ENCODE measurements at places on chromosomes 1 and 21.

- no peak for DNase-seq
Observed at GRCh38 chr1:17671314-17671705, 83.8 kb upstream of the ACTL8 start.

DNA sequence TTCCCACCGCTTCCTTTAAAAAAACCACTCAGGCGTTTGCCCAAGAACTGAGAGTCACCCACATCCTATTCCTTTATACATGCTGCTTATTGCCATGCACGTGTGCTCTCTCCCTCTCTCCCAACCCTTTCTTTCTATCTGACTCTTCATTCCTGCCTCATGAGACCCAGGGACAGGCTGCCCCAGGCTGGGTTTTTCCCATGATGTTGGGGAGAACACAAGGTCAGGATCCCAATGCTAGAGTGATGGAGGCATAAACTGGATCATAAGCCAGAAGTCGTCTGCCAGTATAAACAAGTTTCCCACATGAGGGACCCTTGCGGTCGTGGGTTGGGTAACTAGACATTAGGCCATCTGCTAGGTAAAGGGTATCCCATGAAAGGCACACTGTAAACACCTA lies 64.9 kb downstream of the CD2 start:
- DNase-seq = no peak

DNA sequence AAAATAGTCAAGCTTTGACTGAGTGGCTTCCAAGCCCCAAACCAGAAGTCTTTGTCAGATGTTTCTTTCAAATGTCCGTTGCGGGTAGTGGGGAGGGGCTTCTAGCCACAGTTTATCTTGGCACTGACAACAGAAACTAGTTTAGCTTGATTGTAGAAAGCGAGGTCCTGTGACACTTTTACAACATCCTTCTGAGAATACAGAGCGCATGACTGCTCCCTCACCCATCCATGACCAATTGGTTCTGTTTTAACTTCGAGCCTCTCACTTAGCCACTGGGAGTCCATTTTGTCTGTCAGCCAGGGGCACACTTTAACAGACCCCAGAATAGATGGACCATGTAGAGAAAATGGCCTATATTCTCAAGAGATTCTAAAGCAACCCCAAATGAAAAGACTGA lies 199.2 kb upstream of the ST6GALNAC5 start:
- DNase-seq = no peak

DNA sequence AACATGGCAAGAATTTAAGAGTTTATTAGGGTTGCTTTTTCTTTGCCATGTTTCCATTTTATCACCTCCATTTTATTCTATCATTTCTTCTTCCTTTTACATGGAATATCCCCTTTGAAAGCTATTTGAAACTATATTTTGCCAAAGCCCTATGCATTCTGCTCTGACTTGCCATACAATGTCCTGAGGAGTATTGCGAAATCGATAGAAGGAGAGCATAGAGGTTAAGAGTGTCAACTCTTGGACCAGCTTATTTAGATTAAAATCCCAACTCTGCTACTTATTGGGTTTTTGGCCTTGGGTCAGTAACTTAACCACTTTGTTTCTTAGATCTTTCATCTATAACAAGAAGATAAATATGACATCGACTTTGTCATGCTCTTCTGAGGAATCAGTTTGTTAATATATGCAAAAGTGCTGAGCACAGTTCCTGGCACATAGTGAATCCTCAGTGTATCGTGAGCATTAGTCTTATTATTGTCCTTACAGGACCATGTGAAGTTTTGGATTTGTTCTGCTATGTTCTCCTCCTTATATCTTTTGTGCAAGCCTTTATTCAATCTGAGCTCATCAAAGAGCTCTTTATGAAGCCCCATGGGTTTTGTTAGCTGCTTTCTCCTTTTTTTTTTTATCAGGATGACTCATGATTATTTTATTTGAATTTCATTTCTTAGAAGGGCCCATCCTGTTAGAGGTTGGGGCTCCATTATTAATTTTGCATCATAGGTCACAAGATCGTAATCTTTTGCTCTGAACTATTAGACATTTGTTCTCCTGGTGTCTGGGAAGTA lies 17.6 kb downstream of the ACKR1 start:
- DNase-seq = no peak

- peak; percentile 96 for DNase-seq
Observed at GRCh38 chr1:241591317-241591716, 48.9 kb downstream of the CHML start.

- DNase-seq = no peak
Observed at GRCh38 chr1:77025599-77025998, 158.3 kb downstream of the ST6GALNAC5 start.

- no peak for DNase-seq
Observed at GRCh38 chr1:62362926-62363325, 43.7 kb upstream of the KANK4 start.

DNA sequence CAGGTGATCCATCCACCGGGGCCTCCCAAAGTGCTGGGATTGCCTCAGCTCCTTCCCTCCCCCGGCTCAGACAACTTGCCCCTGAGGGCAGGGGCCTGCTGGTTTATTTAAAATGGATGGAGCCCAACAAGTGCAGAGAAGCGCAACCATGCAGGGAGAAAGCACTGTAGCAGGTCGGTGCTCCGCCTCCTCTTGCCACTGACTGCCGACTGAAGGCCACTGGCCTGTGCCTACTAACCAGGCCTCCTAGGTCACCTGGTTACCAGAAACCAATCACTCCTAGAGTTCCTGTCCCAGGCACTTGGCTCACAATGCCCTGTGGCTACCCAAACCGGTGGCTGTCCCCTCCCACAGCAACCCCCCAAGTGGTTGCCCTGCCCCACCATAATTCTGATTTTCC lies 35.9 kb downstream of the ZNF695 start:
- DNase-seq = no peak

DNA sequence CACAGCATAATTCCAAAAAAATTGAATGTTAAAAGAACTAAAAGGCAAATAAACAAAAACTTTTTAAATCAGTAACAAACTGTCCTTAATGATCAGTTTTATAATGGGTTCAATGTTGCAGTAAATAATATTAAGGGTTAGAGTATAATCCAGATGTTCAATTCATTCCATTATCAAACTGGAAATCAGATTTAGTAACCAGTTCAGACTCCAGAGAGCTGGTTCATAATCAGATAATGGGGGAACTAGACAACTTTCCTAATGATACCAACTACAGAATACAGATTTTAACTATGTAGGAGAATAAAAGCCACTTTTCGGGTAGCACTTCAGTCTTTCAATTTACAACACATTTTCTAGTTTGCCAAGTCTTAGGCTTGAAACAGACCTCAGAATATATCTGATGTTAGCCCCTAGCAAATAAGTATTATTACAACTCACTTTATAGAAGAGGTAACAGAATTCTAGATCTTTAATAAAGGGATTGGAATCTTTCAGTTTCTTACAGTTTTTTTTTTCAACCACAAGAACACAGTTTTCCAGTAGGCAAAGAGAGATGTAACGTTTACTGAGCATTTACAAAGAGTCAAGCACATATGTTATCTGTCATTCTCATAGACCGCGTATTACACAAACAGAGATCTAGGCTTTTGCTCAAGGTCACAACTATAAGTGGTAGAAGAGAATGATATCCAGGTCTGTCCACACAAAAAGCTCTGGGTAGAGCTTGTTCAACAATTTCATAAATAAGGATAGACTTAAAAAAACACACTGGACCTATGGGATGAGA lies 1.9 kb upstream of the DCAF6 start:
- no peak for DNase-seq

GRCh38 chr1:119737040-119737682 lies 25.4 kb downstream of the PHGDH start:
- DNase-seq = no peak

DNA sequence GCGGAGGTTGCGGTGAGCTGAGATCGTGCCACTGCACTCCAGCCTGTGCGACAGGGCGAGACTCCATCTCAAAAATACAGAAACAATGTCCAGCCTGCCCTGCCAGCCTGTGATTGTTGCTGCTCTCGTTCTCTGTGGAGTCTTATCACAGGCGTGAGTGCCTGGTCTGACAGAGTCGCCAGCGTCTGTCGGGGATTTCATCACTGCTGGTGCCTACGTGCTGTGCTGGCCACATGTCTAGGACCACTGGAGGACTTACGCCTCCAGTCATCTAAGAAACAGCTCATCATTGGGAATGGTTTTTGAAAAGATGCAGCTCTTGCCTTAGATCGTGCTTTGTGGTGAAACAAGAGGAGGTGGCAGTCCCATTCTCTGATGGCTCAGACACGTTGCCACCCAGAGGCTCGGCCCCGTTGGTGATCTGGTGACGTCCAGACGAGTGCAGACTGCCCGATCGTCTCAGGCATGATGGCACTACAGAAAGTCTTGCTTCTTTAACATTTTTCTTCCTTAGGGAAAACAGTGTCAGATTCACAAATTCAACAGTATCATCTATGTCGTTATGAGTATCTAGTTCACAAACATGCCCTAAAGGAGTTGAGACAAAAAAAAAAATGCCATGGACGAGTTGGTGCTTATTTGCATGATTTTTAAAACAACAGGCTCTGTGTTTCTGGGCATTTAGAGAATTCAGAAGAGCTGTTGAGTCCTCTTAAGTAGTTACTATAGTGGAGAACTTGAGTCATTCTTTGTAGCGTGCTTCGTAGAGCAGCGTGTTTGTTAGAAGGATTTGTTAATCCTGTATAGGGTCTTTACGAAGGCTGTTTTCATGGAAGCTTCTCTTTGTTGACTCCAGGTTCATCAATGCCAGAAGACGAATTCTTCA lies 47.5 kb downstream of the CBS start:
- DNase-seq = no peak

DNA sequence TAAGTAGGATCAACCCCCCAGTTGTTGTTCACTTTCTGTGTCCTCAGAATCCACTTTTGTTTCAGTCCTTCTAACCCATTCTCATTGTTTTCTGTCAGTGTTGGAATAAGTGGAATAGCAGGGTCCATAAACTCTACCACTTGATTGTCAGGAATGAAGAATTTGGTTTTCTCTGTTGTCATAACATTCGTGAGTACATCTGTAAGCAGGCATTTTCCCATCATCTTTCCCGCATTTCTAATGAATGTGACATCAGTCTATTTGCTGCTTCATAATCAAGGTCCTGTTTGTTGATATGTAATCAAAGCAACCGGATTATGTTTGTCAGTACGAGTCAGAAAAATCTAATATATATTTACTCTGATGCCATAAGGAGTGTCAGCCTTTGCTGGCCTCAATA lies 147.1 kb downstream of the KIF26B start:
- DNase-seq = no peak

DNA sequence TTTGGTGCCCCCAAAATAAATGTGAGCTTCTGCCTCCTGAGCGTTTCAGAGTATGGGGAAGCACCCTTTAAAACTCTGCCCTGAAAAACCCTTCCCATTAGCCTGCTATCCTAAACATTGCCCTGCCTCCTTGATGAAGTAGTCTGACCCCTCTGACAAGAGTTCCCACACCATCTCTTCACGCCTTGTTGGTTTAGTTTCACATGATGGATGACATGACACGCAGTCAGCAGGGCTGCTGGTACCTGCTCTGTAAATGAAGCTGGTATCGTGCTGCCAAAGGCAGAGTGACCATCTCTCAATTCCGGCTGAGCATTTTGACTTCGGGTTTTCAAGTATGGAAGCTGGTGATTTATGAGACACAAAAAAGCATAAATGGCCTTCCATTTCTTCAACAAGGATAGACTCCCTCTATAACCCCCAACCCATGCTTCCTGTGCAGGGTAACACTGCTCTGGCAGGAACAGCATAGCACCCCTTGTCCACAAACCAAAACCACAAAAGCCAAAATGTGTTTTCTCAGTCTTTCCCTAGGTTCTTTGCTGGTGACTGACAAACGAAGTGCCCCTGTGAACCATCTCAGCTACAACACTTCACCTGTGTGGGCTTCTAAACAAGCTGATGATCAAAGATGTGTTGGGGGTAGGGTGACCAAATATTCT lies 444.6 kb downstream of the NUF2 start:
- no peak for DNase-seq

- peak; percentile 61 for DNase-seq
Observed at GRCh38 chr21:45698493-45699184, 55.1 kb downstream of the PCBP3 start.

GRCh38 chr1:80250573-80251168 lies 1244.1 kb upstream of the ADGRL4 start:
- DNase-seq = peak; percentile 92

DNA sequence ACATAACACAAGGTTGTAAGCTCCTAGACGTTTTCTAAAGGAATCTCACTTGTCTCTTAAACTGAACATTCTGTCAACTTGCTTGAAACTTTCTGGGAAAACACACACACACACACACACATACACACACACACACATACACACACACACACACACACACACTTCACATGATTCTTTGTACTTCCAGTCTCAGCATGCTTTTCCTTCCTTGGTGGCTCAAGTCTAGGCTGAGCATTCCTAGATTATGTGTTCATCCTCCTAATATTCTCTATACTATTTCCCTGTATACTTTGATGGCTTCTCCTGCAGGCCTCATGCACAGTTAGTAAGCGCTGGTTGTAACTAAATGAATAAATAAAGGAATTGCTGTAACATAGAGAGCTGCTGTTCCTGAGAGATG lies 372.1 kb downstream of the PTPRC start:
- DNase-seq = peak; percentile 80

- no peak for DNase-seq
Observed at GRCh38 chr1:164876398-164877116, 317.6 kb downstream of the PBX1 start.

DNA sequence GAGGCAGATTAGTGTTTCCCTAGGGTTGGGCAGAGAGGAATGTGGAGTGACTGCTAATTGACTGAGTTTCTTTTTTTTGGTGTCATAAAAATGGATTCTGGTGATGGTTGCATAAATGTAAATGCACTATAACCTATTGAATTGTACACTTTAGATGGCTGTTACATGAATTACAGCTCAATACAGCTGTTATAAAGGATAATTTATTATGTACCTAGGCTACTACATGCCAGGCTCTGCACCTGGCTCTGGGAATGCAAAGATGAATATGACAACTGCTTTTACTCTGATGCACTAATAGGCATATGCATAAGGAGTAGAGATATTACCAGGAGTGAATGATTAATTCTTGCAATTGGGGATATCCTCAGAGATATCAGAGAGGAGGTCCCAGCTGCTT lies 345.3 kb downstream of the PTBP2 start:
- no peak for DNase-seq

GRCh38 chr1:119286587-119287181 lies 81.9 kb upstream of the HAO2 start:
- peak; percentile 65 for DNase-seq

- DNase-seq = no peak
Observed at GRCh38 chr1:5220821-5221220, 566.4 kb downstream of the AJAP1 start.

DNA sequence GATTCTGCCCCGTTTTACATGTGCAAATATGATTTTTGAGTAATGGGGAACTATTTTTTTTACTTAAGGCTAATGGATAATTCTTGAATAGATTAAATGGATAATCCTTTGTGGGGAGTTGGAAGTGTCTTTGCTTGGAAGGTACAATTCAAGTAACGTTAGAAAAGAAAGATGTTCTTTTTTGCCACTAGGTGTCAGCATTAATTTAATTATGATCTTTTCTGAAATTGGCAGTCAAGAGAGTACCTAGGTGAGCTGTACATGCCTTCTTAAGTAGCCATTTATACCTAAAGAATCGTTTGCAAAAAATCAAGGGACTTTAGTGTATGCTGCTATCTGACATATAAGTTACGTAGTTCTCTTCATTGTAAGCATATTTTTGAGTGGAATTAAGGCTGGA lies 2.2 kb downstream of the FBXO28 start:
- DNase-seq = peak; percentile 75

GRCh38 chr1:201753492-201753891 lies 75.5 kb upstream of the IPO9 start:
- DNase-seq = no peak
